ENCODE measurements at places on chromosomes 5 and 9.

- DNase-seq = no peak
Observed at GRCh38 chr5:9820691-9821449, 190.7 kb upstream of the TAS2R1 start.

DNA sequence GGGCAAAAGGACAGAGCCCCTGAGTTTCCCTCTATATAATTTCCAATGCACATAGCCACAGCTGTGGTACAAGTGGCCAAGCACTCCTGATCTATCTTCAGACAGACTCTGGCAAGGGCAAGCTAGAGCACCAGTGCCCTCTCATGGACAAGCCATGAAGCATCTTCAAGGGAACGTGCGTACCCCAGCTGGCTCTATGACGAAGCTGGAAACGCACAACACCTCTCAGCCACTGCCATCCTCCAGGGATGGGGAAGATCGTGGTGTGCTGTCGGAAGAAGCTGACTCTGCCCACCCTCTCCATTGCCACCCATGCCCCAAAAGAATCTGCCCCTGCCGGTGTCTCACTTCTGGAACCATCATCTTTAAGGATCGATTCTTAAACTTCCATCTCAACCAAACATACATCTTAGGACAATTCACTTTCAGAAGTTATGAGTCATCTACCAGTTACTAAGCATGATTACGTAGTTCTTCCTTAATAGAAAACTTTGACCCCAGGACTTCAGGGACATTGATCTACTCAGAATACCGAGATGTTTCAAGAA, 482.9 kb downstream of the AGTPBP1 start:
- peak; percentile 62 for DNase-seq

GRCh38 chr5:161614342-161614741, 67.8 kb upstream of the GABRB2 start:
- no peak for DNase-seq

GRCh38 chr5:124908581-124909451, 162.4 kb upstream of the ZNF608 start:
- DNase-seq = peak; percentile 78

- DNase-seq = peak; percentile 65
Observed at GRCh38 chr9:107465467-107466451, 23.8 kb downstream of the KLF4 start.
